ENCODE measurements at places on chromosomes 12 and 14. TPM values are rescaled to one million over a fixed set of nuclear protein-coding genes. Genes with fewer than 3 reads are reported as not detected.

DNA sequence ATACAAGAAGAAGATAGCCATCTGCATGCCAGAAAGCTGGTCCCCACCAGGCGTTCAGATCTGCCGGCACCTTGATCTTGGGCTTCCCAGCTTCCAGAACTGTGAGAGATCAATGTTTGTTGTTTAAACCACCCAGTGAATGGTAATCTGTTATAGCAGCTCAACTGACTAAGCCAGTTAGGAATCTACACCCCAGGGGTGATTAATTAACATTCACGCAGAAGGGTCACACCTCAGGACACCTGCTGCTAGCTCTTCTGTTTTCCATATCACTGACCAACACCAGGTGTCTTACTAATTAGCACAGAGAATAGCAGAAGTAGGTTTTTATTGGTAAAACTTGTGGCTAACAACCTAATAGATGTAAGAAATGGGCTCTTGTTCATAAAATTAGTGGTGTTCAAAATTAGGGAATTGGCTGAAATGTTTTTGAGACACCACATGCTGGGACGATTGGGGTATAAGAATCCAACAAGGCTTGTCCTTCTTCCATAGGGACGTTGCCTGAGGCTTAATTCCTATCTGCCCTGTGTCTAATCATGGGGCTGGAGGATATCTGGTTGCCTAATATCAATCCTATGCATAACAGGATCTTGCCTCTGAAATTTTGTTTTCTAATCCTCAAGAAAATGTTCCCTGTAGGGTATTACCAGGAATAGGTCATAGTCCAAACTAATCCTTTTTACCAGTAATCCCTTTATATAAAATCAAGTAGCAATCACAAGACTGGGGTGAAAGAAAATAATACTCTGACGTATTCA is 42.0 kb upstream of the CHST11 start:
- DNase-seq, result peak; percentile 78

DNA sequence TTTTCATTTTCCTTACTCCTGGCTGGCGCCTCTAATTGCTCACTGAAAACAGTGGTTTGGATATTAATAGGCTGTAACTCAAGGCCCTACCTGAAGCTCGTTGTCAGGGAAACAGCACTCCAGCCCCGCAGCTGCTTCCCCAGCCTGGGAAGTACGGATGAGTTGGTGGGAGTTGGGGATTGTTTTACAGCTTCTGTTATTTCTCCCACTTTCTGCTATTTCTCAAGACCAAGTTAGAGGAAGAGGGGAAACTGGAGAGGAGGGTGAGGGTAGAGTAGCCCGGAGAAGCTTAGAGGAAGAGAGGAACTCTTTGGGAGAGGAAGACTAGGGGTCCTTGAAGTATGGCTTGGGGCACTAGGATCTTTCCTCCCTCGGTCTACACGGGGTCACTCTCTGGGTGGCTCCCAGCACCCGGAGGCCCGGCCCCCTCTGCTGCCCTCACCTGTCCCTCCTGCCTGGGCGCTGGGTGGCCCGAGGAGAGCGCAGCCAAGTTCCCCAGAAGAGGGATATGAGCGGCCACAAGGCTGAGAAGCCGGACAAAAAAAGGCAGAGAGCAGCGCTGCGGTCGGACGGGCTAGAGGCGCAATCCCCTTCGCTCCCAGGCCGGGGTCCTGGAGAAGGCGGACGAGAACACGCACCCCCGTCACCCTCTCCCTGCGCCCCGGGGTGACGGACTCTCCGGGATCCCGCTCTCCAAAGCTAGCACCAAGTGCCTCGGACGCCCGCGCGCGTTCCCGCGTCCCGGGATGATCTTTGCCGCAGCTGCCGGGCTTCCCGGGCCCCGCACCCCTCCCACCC is 671 bp downstream of the SPTB start:
- DNase-seq, result no peak

GRCh38 chr14:64848239-64848638 is 31.5 kb downstream of the SPTB start:
- DNase-seq, result no peak

DNAJC22 gene
- 0.39 TPM for total RNA-seq
